ENCODE measurements at places on chromosomes 2 and 18.

DNA sequence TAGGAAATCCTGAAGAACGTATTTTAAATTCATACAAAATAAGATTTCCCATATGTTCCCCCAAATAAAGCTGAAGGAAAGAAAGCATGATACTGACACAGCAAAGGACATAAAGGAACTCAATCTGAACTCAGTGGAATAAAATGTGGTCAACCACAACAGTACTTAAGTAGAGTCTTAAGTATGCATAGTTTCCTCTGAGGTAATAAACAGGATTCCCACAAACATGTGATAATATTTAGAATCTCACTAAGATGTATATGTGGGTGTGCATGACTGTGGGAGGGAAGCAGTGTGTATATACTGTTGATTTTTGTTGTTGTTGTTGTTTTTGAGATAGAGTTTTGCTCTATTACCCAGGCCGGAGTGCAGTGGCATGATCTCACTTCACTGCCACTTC is 69.3 kb downstream of the NOL10 start:
- no peak for DNase-seq

GRCh38 chr2:122749405-122749804 is 994.0 kb downstream of the TSN start:
- no peak for DNase-seq

GRCh38 chr2:17805166-17805565 is 11.1 kb upstream of the MSGN1 start:
- DNase-seq: no peak

DNA sequence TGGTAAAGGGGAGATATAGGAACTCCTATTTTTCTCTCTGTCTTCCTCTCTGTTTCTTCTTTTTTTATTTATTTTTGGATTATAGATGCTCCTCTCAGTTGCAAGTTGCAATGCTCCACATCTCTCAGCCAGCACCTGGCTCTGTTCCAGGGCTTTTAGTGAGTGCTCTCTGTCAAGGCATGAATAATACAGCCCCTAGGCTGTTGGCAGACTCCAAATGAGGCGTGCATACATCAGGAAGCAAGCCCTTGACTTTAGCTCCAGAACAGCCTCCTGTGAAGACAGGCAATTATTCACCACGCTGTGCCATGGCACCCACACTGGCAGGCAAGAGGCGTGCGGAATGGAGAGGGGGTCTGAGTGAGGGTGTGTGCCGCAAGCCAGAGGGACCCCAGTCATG is 228.1 kb upstream of the PXDN start:
- no peak for DNase-seq

GRCh38 chr2:188966079-188966571 is 8.0 kb upstream of the COL3A1 start:
- DNase-seq: no peak

- no peak for DNase-seq
Measured at GRCh38 chr2:237782181-237782580, 16.4 kb upstream of the RBM44 start.

GRCh38 chr2:40416486-40416885 is 35.4 kb downstream of the SLC8A1 start:
- no peak for DNase-seq

- no peak for DNase-seq
Measured at GRCh38 chr2:190970873-190971506, 43.0 kb downstream of the STAT1 start.

DNA sequence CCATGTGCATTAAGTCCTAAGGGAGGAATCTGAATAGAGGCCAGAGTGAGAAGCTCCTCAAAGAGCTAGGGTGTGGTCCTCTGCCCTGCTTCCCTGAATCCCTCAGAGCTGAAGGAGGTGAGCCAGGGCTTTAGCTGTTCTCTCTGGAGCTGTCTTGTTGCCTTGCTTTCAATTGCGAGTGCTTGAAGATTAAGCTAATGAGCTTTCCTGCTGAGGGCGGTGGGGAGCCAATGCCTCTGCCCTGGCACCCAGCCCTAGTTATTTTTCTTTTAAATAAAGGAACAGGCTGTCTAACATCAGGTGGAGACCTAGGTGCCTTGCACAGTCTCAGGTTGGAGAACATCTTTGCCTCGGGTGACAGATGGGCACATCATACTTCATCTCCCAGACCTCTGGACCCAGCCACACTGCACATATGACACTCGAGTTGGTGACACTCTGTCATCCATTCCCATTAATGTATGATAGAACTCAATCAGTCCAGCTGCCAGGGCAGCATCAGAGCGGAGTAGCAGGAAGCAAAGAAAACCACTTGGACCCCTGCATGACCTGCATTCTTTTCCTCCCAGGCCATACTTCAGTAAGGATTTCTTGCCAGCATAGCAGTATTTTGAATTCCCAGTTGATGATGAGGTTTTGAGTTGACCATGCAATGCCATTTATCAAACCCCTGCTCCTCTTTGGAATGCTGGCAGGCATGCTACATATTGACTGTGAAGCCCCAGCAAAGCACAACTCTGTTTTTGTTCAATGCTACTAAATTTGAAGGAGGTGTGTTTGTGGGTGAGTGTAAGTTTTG is 292.7 kb downstream of the RNF144A start:
- DNase-seq: no peak

DNA sequence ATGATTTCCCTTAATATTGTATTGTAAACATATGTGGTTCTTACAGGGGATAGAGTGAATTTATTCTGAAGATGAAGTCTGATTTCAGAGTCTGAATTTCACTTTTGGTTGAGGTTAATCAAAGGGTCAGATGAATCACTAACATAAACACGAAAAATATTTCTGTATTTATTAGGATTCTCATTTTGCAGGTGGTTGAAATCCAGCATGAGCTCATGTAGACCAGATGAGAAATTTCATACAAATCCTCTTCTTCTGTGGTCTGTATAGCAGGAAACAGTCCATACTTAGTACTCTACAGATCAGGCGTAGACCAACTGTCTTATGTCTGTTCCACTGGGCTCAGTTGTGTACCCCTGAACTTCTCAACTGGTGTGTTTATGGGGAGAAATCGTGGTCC is 157.8 kb downstream of the BABAM2 start:
- no peak for DNase-seq

DNA sequence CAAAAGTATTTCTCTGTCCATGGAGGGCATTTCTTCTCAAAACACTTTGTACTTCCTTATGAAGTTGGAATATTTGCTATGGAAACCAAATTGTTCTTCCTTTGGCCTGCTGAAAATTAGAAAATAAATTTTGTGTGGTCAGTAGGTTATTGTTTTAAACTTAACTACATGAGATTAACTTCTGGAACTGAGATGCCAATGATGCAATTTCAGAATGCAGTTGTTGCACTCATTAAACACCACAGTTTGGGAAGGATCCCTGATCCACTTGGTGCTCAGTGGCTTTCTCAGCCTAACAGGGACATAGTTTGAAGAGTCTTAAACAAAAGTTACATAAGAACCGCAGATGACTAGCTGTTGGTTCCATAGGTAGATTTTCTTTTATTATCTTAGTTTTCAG is 23.3 kb upstream of the IL1R1 start:
- no peak for DNase-seq

DNA sequence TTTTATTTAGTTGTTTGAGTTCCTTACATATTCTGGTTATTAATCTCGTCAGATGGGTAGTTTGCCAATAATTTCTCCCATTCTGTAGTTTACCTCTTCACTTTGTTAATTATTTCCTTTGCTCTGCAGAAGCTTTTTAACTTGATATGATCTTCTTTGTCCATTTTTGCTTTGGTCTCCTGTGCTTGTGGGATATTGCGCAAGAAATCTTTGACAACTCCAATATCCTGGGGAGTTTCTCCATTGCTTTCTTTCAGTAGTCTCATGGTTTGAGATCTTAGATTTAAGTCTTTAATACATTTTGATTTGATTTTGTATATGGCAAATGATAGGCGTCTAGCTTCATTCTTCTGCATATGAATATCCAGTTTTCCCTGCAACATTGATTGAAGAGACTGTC is 389.2 kb downstream of the LRP1B start:
- DNase-seq: no peak

DNA sequence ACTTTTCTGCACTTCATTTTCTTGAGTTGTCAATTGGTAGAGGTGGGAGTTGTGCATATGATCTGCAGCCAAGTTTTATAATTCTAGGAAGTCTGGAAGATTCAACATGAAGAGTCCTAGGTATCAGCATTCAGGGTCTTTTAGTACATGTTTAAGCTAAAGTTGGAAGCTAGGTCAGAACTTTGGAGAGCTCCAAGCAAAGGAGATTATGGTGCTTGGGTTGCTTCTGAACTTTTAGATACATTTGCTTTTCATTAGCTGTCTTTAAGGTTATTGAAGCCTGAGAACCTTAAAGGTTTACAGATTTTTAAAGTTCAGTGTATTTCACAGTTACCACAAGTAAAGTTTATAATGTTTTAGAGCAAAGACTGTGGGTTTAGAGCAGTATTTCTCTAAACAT is 85.5 kb downstream of the EPC2 start:
- no peak for DNase-seq

GRCh38 chr18:55443776-55444175 is 144.2 kb downstream of the TCF4 start:
- no peak for DNase-seq

DNA sequence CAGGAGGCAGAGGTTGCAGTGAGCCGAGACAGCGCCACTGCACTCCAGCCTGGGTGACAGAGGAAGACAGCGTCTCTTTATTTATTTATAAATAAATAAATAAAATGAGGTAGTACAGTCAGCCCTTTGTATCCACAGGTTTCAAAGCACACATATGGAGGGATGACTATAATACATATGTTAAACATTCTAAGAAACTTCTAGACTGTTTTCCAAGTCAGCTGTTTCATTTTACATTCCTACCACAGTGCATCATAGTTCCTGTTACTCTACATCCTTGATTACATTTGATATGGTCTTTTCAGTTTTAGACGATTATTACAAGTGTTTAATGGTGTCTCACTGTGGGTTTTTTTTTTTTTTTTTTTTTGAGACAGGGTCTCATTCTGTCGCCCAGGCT is 157.6 kb downstream of the ATAD2B start:
- no peak for DNase-seq

GRCh38 chr2:147355706-147356105 is 489.1 kb upstream of the ACVR2A start:
- DNase-seq: no peak

DNA sequence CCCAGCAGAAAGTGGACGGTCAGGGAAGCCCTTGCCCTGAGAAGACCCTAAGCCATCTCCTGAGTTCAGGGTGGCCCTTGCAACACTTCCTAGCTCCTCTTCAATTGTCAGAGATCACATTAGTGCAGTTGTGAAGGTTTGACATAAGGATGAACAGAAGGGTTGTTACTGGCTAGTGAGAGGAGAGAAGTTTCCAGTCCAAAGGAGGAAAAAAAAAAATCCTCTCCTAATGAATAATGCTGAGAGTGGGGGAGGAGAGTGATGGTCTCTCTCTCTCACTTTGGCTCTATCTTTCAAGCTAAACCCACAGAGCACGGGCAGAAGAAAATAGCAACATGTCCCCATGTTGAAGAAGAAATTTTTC is 819.9 kb downstream of the BCL11A start:
- DNase-seq: no peak
